ENCODE measurements at places on chromosomes 16 and 17.

- no peak for DNase-seq
Measured at GRCh38 chr17:62626719-62627218, 701 bp upstream of the MRC2 start.

GRCh38 chr17:31405890-31406371, 14.5 kb downstream of the RAB11FIP4 start:
- no peak for DNase-seq

DNA sequence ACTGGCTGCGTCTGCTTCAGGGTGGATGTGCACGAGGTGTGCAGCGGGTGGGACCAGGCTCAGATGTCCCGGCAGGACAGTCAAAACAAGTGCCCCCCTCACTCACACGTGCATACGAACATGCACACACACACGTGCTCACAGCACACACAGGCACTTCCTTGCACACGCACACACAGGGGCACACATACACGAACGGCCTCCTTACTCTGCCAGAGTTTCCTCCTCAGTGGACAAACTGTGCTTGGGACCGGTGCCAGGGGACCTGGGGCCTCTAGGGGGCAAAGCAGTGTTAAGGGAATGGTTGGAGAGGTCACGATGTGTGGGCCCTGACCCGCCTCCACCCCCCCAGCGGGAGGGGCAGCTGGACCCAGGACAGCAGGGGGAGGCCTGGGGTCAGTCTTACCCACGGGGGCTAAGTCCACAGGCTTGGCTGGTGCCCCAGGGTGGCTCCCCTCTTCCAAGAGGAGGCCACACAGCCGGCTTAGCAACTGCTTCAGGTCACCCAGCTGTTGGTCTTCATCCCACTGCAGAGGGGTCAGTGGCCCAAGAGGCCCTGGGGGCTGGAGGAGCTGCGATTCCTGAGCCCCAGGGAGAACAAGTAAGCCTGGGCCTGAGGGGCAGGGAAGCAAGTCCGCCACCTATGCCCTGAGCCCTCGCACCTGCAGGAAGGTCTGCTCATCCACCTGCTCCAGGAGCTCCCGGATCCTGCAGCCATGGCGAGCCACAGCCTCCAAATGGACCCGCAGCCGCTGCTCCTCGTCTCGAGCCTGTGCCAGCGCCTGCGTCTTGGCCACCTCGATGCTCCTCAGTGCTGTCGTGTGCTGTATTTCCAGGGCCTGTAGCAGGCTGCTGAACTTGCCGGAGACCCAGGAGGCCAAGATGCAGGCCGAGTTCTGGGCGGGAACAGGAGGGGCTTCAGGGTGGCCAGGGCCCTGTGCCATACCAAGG, 4.9 kb downstream of the TRIM65 start:
- no peak for DNase-seq

DNA sequence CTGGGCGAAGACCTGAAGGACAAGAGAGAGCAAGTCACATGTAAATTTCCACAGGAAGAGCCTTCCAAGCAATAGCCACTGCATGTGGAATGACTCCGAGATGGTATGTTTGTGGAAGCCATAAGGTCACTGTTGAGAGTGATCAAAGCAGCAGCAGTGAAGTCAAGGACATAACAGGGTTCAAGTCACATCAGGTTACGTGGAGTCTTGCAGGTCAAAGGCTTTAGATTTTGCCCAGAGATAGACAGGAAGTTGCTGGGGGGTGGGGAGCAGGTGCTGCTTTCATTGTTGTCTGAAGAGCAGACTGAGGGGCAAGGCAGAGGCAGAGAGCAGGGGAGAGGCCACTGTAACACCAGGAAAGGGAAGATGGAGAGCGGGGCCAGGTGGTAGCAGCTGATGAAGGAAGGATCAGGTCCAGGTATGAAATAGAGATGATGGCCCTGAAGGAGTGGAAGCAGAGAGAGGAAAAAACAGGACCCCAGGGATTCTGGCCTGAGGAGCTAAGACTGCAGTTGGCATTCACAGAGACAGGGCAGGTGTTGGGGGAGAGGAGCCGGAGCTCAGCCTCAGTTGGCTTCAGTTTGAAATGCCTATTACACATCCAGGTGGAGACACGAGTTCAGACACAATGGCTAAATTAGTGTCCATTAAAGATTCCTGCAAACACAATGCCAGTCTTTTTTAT, 129.3 kb upstream of the AXIN2 start:
- DNase-seq = no peak

DNA sequence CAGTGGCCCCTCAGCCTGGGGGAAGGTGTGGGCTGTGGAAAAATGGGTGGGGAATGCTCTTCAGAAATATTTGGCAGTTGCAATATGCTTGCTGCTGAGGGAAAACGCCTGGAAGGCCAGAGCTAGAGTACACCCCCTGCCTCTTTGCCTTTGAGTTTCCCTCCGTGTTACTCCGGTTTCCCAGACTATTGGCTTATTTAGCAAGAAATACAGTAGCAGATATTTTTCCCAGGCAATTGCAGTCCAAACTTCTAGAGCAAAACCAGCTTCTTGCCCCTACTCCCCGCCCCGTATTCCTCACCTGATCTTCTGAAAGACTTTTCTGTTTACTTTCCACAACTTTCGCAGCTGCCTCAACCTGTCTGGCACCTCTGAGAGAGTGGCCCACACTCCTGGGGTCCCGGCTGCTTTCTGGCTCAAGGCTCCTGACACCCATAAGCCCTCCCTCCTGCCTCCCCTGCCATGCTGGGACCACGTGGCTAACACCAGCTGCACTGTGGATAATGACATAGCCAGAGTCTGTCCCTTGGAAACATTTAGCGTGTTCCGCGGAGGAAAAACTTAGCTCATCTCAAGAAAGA, 45.8 kb upstream of the HELZ start:
- no peak for DNase-seq

GRCh38 chr16:11689031-11689840, 21.0 kb downstream of the SNN start:
- DNase-seq = no peak

DNA sequence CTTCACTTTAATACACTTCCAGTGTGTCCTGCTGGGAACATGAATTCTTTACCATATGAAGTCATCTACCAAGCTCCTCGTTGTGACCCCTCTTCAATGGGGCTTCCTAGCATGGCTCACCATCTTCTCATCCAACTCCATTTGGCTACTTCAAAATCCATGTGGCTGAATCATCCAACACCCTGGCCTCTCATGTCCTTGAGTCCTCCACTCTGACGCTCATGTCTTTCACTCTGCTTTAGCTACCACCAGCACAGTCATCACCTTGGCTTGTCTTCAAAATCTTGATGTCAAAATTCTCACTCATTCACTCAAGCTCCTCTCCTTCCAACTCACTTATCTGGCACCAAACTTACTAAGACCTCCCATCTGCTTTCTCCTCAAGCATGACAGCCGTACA, 35.8 kb downstream of the AMFR start:
- DNase-seq = no peak
